ENCODE measurements at places on chromosomes 7 and 10.

DNA sequence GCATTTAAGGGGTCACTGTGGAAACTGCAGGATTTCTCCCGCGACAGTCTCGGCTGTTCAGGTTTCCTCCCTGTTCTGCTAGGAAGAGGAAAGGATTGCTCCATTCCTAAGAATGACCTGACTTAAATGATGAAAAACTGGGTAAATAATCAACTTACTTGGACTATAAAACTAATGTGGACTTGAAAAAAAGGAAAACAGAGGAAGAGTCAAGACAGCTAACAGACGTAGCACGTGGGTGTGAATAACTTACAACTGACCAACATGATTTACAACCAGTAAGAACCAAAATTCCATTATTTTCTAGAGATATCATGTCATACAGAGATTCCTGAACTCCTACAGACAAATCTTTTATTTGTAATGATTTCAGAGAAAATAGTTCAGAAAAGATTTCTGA, 93.8 kb downstream of the ADAM12 start:
- no peak for DNase-seq
- no peaks in the 10 kb centered on the region for H3K4me1 ChIP-seq

DNA sequence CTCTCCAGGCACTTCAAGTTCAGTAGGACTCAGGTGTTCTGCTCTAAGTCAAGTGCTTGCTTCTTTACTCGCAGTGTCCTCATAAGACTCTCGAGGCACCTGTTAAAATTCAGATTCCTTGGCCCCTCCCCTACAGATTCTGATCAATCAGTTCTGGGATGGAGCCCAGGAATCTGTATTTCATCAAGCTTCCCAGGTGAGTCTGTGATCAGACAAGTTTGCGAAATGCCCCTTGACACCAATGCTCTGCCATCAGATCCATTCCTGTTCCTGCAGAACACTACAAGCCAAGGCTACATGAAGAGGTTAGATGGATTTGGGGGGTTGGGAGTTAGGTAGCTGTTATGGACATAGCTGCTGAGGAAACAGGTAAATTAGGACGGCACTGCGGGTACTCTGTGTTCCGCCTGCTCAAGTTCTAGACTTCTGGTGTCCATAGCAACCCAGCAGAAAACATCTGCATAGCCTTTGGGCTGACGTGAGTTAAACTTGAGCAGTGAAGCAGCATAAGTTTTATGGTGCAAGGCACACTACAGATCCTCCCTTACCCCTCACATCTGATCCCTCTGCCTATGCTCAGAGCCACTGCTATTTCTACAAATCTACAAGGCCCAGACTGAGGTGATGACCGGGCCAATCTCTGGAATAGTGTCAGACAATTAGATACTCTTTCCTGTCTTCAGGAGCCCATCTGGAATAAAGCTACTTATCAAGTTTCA, 6.8 kb upstream of the NCOA4 start:
- H3K36me3 ChIP-seq: no peaks in the 10 kb centered on the region
- H3K27me3 ChIP-seq: peaks cover 3% of the 10 kb centered on the region
- H3K4me3 ChIP-seq: no peak overlapping the region
- H3K27ac ChIP-seq: no peak overlapping the region
- DNase-seq: no peak
- no peaks in the 10 kb centered on the region for H3K4me1 ChIP-seq

GRCh38 chr10:80497187-80498077, 40.3 kb upstream of the SH2D4B start:
- H3K36me3 ChIP-seq: peaks cover 18% of the 10 kb centered on the region
- no peak overlapping the region for H3K4me3 ChIP-seq
- no peak for DNase-seq
- H3K4me1 ChIP-seq: peaks cover 57% of the 10 kb centered on the region
- peak overlapping the region; percentile 90 for H3K27ac ChIP-seq

GRCh38 chr10:118209215-118209614, 132.9 kb downstream of the FAM204A start:
- DNase-seq: no peak
- H3K4me1 ChIP-seq: peaks cover 12% of the 10 kb centered on the region
- H3K4me3 ChIP-seq: no peak overlapping the region
- peaks cover 2% of the 10 kb centered on the region for H3K27me3 ChIP-seq
- no peaks in the 10 kb centered on the region for H3K36me3 ChIP-seq
- peak overlapping the region; percentile 68 for H3K27ac ChIP-seq

DNA sequence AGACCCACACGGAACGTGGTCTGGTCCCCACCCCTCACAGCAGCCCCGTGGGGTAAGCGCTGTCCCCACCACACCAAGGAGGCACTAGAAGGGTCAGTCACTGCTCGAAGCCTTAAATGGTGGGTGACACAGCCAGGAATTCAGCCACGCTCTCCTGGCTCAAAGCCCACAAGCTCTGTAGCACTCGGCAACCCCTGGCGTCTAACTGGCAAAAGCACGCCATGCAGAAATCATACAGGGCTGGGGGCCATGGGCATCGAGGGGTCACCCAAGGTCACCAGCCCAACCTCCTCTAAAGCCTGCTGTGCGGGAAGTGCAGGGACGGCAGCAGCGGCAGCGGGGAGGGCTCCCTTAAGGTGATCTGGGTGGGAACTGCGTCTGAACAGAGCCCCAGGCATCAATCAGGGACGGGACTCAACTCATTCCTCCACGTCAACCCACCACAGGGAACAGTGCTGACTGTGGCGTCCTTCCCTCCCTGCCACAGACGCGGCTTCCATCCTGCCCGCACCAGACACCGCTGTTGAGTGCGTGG, 7.8 kb downstream of the GPER1 start:
- peaks cover 21% of the 10 kb centered on the region for H3K4me1 ChIP-seq
- H3K27ac ChIP-seq: peak overlapping the region; percentile 56
- no peak overlapping the region for H3K4me3 ChIP-seq
- H3K27me3 ChIP-seq: no peaks in the 10 kb centered on the region

DNA sequence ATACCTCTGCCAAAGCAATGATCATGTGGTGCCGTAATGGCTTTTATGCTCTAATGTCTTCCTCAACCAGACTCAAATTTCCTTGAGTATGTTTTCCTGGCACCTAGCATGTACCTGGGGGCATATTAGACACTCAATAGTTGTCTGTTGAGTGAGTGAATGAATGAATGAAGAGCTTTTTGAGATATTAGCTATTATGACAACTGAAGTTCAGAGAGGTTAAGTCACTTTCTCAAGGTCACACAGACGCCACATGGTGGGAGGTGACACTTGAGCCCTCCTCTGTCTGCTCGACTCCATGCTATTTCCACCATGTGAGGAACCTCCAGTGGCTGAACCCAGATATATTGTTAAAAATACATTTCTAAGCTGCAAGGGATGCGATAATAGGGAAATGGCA, 132.1 kb downstream of the PRPF18 start:
- H3K4me1 ChIP-seq: peaks cover 46% of the 10 kb centered on the region
- peak overlapping the region; percentile 97 for H3K27ac ChIP-seq
- H3K27me3 ChIP-seq: peaks cover 10% of the 10 kb centered on the region
- H3K4me3 ChIP-seq: peak overlapping the region; percentile 70

DNA sequence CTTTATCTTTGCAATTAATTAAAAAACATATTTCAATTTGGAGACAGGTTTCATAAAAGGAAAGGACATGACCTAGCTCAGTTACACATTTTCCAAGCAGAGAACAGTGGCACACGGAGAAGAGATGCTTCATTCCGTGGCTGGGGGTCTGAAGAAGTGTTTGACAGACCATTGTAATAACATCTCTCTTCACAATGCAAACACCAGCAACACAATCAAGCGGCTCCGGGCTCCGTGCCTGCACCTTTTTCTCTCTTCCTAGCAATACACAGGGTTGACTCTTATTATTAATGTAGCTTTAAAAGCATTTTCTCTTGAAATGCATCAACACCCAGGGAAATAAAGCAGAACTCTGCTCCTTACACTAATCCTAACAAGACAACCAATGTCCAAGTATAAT, 261.0 kb upstream of the AOAH start:
- H3K4me3 ChIP-seq: peak overlapping the region; percentile 57
- peaks cover 36% of the 10 kb centered on the region for H3K4me1 ChIP-seq
- peak overlapping the region; percentile 7 for H3K27ac ChIP-seq
- no peaks in the 10 kb centered on the region for H3K27me3 ChIP-seq
- DNase-seq: no peak
- peaks cover 7% of the 10 kb centered on the region for H3K36me3 ChIP-seq

- H3K4me3 ChIP-seq: no peak overlapping the region
- DNase-seq: no peak
- peaks cover 3% of the 10 kb centered on the region for H3K4me1 ChIP-seq
- H3K27me3 ChIP-seq: no peaks in the 10 kb centered on the region
- H3K27ac ChIP-seq: no peak overlapping the region
Observed at GRCh38 chr7:138377306-138377705, 82.8 kb upstream of the TRIM24 start.

GRCh38 chr10:83917537-83918506, 221.5 kb upstream of the GHITM start:
- H3K36me3 ChIP-seq: no peaks in the 10 kb centered on the region
- H3K4me3 ChIP-seq: no peak overlapping the region
- DNase-seq: no peak

DNA sequence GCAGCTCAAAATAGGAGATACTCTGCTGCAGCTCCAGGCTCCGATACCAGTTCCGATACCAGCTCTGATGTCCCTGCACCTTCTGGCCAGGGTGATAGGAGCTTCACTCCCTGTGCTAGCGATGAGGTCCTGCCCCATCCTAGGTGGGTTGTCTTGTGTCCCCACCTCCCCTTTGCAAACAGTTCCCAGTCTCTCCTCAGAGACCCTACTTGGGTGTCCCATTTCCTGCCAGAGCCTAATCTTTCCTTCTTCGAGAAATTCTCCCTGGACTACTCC, 62.7 kb upstream of the NANOS1 start:
- peaks cover 9% of the 10 kb centered on the region for H3K4me1 ChIP-seq
- peaks cover 5% of the 10 kb centered on the region for H3K27me3 ChIP-seq
- no peak for DNase-seq
- no peaks in the 10 kb centered on the region for H3K36me3 ChIP-seq
- H3K27ac ChIP-seq: no peak overlapping the region
- H3K4me3 ChIP-seq: no peak overlapping the region

GRCh38 chr7:469563-469961, 50.1 kb downstream of the PDGFA start:
- peak overlapping the region; percentile 85 for H3K27ac ChIP-seq
- H3K4me3 ChIP-seq: no peak overlapping the region
- peaks cover 2% of the 10 kb centered on the region for H3K36me3 ChIP-seq
- H3K27me3 ChIP-seq: no peaks in the 10 kb centered on the region

- H3K27me3 ChIP-seq: peaks cover 6% of the 10 kb centered on the region
- no peak for DNase-seq
- H3K4me3 ChIP-seq: no peak overlapping the region
- H3K4me1 ChIP-seq: peaks cover 2% of the 10 kb centered on the region
- no peak overlapping the region for H3K27ac ChIP-seq
- no peaks in the 10 kb centered on the region for H3K36me3 ChIP-seq
Observed at GRCh38 chr7:43560742-43561330, 22.1 kb upstream of the STK17A start.

GRCh38 chr10:86862373-86862772, 95.0 kb downstream of the MMRN2 start:
- peak overlapping the region; percentile 71 for H3K27ac ChIP-seq
- H3K27me3 ChIP-seq: no peaks in the 10 kb centered on the region
- peaks cover 39% of the 10 kb centered on the region for H3K4me1 ChIP-seq
- no peak overlapping the region for H3K4me3 ChIP-seq

GRCh38 chr10:69908124-69908523, 106.4 kb downstream of the COL13A1 start:
- no peaks in the 10 kb centered on the region for H3K36me3 ChIP-seq
- no peak overlapping the region for H3K4me3 ChIP-seq
- H3K27me3 ChIP-seq: peaks cover 23% of the 10 kb centered on the region
- DNase-seq: no peak
- no peak overlapping the region for H3K27ac ChIP-seq
- H3K4me1 ChIP-seq: peaks cover 8% of the 10 kb centered on the region

GRCh38 chr10:7361316-7361715, 49.5 kb downstream of the SFMBT2 start:
- no peak for DNase-seq
- no peak overlapping the region for H3K4me3 ChIP-seq
- no peaks in the 10 kb centered on the region for H3K27me3 ChIP-seq
- peaks cover 22% of the 10 kb centered on the region for H3K36me3 ChIP-seq
- peaks cover 16% of the 10 kb centered on the region for H3K4me1 ChIP-seq

DNA sequence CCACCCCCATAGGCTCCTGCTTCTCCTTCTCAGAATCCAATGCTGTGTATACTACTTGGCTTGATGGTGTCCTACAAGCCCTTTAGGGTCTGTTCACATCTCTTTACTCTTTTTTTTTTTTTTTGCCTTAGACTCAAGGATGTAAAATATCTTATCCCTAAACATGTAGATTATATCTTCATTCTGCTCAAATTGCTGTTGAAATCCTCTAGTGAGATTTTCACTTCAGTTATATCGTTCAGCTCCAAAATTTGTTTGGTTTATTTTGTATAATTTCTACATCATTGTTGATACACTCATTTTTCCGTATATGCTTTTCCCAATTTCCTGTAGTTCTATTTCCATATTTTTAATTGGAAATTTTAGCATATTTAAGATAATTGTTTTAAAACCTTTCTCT, 1.8 kb upstream of the AKR1C3 start:
- H3K4me3 ChIP-seq: no peak overlapping the region
- DNase-seq: no peak
- no peaks in the 10 kb centered on the region for H3K27me3 ChIP-seq
- H3K27ac ChIP-seq: no peak overlapping the region

DNA sequence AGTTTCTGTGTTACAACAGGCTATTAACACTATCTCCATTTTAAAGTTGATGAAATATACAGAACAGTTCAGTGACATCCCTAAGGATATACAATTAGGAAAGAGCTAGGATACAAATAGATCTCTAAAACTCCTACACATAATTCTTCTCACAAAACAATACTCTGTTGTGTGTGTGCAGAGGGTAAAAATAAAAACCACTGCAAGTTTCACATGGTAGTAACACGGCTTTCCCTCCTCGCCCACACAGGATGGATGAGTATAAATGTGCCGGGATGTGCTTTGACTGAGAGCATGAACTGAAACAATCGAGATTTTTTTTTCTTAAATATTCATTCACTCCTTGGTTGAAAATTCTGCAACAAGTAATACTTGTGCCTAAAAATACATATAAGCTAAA, 131.5 kb upstream of the C1QL3 start:
- no peak overlapping the region for H3K27ac ChIP-seq
- H3K4me1 ChIP-seq: peaks cover 18% of the 10 kb centered on the region
- no peak overlapping the region for H3K4me3 ChIP-seq
- H3K36me3 ChIP-seq: no peaks in the 10 kb centered on the region
- DNase-seq: no peak

GRCh38 chr7:129857313-129857712, 95.4 kb downstream of the UBE2H start:
- H3K27ac ChIP-seq: peak overlapping the region; percentile 50
- H3K27me3 ChIP-seq: no peaks in the 10 kb centered on the region
- DNase-seq: no peak
- H3K4me3 ChIP-seq: no peak overlapping the region
- peaks cover 11% of the 10 kb centered on the region for H3K36me3 ChIP-seq
- H3K4me1 ChIP-seq: peaks cover 41% of the 10 kb centered on the region

DNA sequence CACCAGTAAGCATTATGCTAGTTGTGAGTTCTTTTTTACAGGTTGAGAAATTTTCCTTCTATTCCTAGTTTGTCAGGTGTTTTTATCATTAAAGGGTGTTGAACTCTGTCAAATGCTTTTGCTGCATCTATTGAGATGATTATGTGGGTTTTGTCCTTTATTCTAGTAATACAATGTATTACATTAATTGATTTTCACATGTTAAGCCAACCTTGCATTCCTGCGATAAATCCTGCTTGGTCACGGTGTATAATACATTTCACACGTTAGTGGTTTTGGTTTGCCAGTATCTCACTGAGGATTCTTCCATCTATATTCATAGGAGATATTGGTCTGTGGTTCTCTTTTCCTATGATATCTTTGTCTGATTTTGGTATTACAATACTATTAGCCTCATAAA, 136.0 kb downstream of the UBE2H start:
- H3K4me3 ChIP-seq: no peak overlapping the region
- no peaks in the 10 kb centered on the region for H3K27me3 ChIP-seq
- H3K36me3 ChIP-seq: peaks cover 18% of the 10 kb centered on the region
- DNase-seq: no peak

All from progenitor cell of endocrine pancreas (in vitro differentiated cells).